ENCODE measurements at places on chromosomes 5 and 9.
A peak's percentile ranks its signal among the peaks of the same experiment; 100 is the strongest.

- no peak for DNase-seq
Observed at GRCh38 chr5:116825486-116825885, 250.9 kb upstream of the SEMA6A start.

DNA sequence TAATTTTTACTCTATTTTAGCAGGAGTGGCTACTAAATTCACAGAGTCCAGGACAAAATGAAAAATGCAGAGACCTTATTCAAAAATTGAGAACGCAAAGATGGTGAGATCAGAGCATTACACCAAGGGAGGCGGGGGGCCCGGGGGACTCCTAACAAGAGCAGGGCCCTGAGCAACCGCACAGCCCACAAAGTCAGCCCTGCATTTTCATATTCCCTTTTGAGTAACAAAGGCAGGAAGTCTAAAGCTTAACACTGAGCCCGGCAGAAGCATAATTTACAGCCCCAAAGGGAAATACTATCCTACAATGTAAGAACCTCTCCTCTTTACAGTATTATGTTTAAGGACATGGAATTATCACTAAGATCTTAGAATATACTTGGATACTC lies 69.4 kb downstream of the TLE1 start:
- no peak for DNase-seq

- no peak for DNase-seq
Observed at GRCh38 chr9:98611319-98611718, 97.4 kb downstream of the GABBR2 start.

GRCh38 chr5:8570528-8570927 lies 701.6 kb downstream of the MTRR start:
- DNase-seq, result no peak

GRCh38 chr9:99272836-99273235 lies 50.8 kb downstream of the SEC61B start:
- DNase-seq, result no peak

- peak; percentile 27 for DNase-seq
Observed at GRCh38 chr9:68999393-69000105, 14.4 kb downstream of the PRKACG start.

GRCh38 chr9:78280982-78281668 lies 15.8 kb upstream of the PSAT1 start:
- no peak for DNase-seq

DNA sequence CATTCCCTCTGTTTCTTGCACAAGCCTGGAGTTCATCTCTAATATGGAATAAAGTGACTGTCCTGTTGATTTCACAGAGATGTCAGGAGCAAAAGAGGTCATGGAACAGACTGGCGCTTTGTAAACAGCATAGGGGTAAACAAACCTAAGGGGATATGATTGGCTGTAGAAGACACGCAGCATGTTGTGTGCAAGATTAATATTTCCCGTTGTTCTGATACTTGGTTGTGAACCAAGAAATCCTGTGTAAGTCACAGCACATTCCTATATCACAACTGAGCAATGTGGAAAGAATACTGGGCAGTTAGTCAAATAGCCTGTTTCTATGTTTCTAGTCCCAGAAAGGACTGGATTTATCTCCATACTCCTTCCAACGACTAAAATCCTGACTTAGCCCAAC lies 3.2 kb downstream of the ADAMTS12 start:
- no peak for DNase-seq
